ENCODE measurements at places on chromosomes 5 and 9. TPM values are rescaled to one million over a fixed set of nuclear protein-coding genes. Genes with fewer than 3 reads are reported as not detected.

GRCh38 chr9:81072758-81073157, 616.6 kb downstream of the TLE1 start:
- no peak for DNase-seq

DNA sequence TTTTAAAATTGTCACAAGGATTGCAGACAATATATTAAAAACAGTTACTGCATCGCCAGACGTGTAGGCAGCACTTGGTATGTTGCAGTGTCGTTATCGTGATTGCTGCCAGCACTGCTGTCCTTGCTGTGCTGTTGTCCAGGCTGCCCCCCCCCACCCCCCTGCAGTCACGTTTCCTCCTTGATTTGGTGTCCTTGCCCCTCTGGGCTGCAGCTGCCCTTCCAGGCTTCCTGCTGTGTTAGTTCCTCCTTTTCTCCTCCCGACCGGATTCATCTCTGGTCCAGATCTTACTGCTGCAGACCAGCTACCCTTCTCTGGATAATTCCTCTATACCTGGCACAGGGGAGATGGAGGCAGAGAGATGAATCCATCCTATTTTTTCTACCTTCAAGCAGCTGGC, 298.9 kb downstream of the TRIM32 start:
- DNase-seq = no peak

GRCh38 chr5:113354055-113354454, 80.7 kb downstream of the TSSK1B start:
- DNase-seq = no peak

DNA sequence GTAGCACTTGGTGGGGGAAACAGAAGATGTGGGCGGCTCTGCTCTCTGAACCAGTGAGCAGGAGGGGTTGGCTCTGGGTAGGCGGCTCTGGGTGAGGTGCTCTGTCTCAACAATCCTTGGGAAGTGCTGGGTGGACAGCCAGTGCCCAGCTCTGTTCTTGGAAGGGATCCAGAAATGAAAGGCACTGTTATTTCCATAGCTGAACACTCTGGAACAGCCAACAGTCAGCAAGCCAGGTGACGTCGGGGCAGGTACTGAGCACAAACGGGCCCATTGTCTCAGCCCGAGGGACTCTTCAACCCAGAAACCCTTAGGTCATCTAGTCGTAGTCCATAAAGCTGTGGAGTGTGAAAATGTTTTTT, 36.3 kb downstream of the OLFM1 start:
- DNase-seq = no peak

DDX4 gene
- total RNA-seq = not detected

FBP2 gene
- not detected for total RNA-seq

VCAN gene
- total RNA-seq = 0.29 TPM

All from K562 (cell line).